ENCODE measurements at places on chromosomes 7 and 10.

DNA sequence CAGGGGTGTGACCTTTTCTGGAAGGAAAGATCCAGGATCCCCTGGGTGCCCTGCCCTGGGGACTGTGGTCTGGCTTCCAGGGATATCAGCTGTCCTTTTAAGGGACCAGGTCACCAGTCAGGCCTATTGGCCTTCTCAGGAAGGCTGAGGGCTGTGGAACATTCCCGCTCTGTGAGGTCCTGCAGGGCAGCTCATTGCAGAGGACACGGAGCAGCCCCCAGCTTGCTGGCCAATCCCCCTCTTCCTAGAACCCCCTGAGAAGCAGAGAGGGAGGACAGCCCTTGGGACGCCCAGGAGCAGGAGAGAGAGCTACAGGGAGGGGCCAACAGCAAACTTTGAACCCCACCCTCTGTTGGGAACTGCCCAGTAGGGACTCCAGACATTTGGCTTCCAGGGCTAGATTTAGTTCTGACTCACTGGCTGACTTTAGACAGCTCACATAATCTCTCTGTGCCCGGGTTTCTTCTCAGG is 67.9 kb upstream of the COL13A1 start:
- peak; percentile 55 for DNase-seq

GRCh38 chr10:45403151-45403550 is 29.1 kb downstream of the ALOX5 start:
- DNase-seq = no peak

GRCh38 chr10:12041766-12042408 is 722 bp downstream of the UPF2 start:
- no peak for DNase-seq

DNA sequence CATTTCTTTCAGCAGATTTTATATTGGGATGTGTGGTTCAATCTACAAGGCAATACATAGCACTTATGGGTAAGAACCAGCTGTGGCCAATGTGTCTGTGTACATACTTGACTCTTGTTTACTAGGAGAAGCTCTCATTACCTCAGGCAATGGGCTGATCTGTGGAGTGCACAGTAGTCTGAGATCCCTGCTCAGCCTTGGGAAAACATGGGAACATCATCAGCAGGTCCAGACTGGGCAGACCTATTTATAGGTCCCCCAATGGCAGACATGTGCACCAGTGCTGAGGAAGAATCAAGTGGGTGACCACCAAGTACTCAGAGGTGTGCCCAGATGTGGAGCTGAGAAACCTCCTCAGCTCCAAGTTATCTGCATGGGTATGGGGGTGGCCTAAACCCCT is 349.7 kb downstream of the KIF20B start:
- no peak for DNase-seq

DNA sequence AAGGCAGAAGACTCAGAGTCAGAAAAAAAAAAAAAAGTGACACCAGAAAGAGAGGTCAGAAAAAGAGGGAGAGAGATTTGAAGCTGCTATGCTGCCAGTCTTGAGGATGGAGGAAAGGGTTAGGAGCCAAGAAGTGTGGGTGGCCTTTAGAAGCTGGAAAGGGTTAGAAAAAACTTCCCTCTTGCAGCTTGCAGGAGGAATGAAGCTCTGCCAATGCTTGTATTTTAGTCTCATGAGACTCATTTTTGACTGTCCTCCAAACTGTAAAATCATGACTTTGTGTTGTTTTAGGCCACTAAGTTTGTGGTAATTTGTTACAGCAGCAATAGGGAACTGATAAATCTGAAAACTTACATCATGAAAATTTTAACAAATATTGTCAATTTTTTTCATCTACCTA is 127.7 kb upstream of the NOBOX start:
- DNase-seq = no peak

DNA sequence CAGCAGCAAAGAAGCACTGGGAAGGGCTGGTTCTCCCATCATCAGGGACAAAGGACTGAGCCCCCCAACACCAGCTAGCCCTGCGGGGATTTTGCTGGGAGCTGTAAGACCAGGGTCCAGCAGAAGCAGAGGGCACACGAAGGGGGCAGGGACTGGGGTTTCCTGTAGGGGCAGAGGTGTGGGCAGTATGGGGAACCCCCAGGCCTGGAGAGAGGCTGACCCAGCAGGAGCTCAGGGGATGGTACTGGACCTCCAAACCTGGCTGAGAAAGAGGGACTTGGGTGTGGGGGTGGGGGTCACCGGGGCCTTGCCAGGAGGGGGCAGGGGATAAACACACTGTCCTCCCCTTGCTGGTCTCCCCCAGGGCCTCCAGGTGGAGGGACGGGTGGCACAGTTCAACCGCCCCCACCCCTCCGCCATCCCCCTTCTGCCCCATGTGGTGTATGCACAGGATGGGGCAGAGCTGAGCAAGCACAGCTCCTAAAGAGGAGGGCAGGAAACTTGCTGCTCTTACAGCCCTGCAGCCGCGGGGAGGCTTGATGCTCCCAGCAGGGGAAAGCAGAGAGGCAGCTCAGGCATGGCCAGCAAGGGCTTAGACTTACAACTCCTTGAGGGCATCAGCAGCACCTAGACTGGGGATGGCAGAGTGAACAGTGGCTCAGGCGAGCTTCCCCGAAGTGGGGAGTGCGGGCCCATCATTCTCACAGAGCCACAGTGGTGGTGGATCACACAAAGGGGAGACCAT is 12.4 kb upstream of the RET start:
- no peak for DNase-seq

DNA sequence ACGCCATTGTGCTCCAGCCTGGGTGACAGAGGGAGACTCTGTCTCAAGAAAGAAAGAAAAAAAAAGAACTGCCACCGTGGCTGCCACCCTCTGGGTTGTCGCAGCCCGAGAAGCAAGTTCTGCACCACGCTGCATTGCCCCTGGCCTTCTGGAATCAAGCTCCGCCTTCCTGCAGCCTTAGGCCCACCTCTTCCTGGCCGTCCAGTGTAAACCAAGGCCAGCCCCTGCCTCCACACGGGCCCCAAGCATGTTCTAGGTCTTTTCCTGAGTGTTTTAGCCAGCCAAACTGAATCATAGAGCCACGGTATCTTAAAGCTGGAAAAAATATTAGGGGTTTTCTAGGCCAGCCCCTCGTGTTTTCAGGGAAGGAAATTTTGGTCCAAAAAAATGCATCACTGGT is 188.9 kb downstream of the CCDC3 start:
- no peak for DNase-seq

DNA sequence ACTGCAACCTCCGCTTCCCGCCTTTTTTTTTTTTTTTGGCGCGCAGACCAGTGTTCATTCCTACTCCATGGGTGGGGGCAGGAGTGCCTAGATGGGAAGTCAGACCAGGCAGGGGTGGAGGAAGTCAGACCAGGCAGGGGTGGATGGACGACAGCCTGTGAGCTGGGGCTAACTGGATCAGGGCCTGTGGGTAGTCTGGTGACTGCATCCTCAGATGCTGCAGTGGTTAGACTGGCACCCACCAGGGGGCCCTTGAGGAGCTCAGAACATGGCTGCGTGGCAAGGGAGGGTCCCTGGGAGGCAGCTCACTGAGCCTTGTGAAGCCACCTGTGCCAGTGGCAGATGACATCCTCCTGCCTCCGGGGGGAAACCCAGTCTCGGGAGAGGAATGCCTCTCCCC is 35.1 kb downstream of the RCC1L start:
- DNase-seq = no peak

GRCh38 chr10:124027031-124027611 is 66.3 kb downstream of the CHST15 start:
- no peak for DNase-seq

DNA sequence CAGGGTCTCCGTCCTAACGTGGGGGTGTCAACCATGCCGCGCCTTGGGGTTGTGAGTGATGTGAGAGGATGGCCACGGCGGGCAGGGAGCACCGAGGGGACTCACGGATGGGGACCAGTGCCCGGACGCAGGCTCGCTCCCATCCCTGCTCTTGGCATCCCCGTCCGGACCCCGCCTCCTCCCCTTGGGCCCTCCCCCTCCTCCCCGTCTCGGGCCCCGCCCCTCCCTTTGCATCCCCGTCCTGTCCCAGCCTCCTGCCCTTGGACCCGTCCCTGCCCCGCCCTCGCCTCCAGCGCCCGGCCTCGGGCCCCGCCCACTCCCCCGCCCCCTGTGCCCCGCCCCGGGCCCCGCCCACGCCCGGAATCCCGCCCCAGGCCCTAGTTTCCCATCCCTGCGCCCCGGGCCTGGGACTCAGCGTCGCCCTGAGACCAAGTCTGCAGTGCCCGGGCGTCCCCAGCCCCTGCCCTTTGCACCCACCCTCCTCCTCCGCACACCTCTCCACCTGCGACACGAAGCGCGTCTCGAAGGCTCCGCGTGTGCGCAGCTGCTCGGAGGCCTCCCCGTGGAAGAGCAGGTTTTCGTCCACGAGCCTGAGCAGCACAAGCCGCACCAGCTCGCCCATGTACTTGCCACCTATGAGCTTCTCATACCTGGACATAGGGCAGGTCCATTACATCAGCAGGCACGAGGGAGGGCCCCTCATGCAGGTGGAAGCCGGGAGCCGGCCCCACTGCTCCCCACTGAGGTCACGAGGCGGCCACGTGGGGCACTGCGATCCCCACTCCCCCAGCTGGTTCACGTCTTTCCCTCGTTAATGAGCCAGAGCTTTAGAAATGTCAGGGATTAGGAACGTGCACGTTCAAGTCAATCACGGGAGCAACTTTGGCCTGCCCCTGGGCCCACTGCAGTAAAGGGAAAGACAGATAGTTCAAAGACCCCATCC is 5.1 kb upstream of the MYL7 start:
- DNase-seq = peak; percentile 40

DNA sequence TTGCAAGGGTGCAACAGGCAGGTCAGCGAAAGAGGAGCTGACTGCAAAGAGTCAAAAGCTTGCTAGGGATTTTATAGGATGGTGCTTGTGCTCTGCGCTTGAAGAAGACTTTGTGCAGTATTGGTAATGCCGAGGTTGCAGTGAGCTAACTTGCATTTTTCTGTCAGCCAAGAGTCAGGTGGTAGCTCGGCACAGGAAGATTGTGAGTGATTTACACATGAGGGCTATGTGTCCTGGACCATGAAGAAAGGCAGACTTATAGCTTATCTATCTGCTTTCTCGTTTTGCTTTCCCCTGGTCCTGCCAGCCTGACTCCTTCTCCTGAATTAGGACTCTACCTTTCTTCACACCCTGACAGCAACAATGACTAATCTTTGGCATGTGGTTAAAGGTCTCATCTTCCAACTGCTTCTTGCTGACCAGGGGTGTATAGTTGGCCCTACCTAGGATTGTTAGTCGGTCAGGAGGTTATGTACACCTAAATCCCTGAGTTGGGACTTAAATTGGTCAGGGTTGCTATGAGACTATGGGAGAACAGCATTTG is 4.1 kb upstream of the SYPL1 start:
- no peak for DNase-seq

GRCh38 chr10:28713626-28714352 is 36.5 kb downstream of the BAMBI start:
- DNase-seq = no peak

GRCh38 chr7:121945066-121945465 is 72.1 kb downstream of the PTPRZ1 start:
- DNase-seq = no peak

DNA sequence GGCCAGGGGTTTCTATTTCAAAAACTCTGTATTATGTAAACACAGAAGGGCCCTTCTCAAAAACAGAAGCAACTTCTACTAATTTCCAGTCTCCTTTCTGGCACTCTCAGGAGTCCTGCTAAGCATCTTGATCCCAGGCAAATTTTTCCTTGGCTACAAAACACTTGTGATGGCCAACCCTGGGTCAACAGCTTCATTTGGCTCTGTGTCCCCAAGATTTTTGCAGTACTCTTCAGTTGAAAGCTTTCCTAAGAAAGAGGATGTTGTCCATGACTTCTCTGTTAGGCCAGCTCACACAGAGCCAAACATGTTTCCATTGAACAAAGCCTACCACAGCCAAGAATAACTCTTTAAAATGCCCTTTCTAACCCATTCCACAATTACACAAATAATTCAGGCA is 99.0 kb upstream of the EGR2 start:
- no peak for DNase-seq

DNA sequence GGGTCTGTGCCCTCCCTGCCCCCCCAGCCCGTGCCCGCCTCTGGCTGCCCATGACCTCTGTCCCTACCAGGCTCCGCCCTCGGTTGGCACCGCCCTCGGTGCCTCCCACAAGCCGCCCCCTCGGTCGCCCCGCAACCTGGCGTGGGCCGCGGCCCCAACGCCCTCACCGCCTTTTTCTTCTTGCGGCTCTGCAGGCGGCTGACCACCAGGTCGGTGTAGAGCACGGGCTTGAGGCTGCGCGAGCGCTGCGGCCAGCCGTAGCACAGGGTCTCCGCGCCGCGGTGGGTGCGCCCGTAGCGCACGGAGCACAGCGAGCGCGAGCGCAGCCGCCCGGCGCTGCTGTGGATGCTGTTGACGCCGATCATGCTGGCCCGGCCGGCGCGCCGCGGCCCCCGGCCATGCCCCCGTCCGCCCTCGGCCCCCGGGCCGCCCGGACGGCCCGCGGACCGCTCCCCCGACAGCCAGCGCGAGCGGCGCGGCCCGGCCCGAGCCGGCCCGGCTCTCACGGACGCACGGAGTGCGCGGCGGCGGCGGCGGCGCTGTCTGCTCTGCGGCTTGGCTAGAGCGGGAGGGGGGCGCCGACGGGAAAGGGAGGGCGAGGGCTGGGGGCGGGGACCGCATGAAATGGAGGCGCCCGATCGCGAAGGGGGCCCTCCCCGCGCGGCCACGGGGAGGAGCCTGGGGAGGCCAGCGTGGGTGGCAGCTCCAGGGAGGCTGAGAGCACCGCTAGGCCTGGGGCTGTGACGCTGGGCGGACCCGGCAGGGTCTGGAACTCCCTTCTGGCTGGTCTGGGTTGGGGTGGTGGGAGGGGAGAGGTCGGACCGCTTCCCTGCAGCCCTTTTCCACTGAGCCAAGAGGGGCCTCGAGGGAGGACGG is 9.6 kb downstream of the PSD start:
- DNase-seq = no peak

GRCh38 chr7:16494955-16495719 is 29.6 kb upstream of the SOSTDC1 start:
- DNase-seq = no peak

- peak; percentile 44 for DNase-seq
Observed at GRCh38 chr10:49594594-49594993, 15.5 kb upstream of the SLC18A3 start.

Data from NCI-H226 (cell line).